Activated T-helper 1 cell treated with Interleukin-2 at 50 U/mL for 16 hours (primary cell): ENCODE measurements at places on chromosomes 13 and 19.

DNA sequence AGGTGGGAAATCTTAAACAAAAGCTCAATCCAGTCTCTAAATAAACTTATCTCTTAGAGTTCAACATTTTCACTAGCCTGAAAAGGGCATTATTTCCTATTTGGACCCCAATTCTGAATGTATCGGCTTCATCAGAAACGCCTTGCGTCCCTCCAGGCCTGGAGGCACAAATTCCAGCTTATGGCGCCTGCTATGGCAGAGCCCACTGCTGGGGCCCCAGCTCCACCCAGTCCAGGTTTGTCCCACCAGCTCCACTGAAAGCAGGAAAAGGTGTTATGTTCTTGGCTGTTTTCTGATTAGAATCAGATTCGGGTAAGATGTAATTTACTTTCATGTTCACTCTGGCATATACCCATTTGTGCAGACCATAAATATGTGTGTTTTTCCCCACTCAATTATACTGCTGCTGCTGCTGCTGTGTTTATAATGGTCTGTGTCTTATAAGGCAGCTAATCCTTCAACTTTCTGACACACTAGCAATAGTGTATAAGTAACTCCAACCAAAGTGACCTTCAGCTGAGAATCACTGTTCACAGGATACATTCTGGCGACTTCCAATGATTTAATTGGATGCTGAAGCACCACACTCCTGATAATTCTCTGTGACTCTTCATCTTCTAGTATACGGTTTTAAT, 6.4 kb downstream of the IRS2 start:
- no peak for DNase-seq

DNA sequence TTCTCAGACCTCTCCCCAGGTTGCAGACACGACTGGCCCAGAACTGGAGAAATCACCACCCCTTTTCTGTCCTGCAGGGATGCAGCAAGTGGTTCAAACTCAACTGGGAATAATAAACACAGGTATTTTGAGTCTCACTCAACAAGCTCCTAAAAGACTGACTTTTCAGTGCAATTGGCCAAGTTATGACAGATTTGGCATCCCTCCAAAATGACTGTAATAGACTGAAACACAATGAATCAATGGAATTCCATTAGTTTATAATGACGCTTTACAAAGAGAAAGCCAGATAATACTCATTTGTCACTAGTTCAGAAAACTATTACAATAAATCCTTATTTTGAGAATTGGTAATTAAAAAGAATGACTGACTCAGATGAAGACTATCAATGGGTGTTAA, 38.1 kb downstream of the MIPEP start:
- DNase-seq: no peak

- no peak for DNase-seq
Measured at GRCh38 chr19:7287722-7288121, 6.5 kb downstream of the INSR start.

DNA sequence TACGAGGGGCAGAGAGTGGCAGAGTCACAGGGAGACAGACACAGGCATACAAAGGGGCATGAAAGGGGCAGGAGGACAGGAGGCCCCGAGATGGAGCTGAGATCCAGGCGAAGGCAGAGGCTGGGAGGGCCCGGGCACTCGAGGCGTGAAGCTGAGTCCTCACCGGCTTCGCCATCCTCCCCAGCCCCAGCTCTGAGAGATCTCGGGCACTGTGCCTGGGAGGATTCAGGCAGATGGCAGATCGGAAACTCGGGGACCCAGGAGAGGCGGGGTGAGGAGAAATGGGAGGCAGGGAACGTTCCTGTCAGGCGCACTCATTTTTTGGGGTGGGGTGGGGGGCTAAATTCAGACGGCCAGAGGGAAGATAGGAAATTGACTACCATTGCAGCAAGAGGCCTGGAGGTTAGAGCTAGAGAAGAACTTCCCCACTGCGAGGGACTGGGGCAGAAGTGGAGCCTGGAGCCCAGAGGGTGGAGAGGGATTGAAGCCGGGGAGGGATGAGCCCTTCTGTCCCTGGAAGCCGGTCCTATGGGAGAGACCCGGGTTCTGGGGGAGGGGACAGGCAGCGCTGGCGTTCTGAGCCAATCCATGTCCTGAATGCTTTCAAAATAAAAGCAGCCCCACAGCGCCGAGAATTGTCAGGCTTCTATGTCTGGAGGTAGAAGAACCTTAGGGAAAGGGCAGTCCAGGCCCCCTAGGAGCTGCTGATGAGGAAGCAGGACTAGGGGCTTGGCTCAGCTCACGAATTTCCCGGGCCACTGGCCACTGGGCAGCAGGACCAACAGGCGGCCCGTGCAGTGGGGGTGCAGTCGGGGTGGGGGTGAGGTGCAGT, 12.6 kb downstream of the LRRC4B start:
- no peak for DNase-seq

- no peak for DNase-seq
Measured at GRCh38 chr19:13803038-13803437, 7.8 kb downstream of the ZSWIM4 start.
